Stimulated activated CD8-positive, alpha-beta memory T cell treated with anti-CD3 and anti-CD28 coated beads, Interleukin-7, amount 100 ng/mL, for 1 hour (primary cell): ENCODE measurements at places on chromosomes 16 and 17.

- no peak for DNase-seq
Observed at GRCh38 chr17:81691196-81691595, 7.4 kb downstream of the HGS start.

DNA sequence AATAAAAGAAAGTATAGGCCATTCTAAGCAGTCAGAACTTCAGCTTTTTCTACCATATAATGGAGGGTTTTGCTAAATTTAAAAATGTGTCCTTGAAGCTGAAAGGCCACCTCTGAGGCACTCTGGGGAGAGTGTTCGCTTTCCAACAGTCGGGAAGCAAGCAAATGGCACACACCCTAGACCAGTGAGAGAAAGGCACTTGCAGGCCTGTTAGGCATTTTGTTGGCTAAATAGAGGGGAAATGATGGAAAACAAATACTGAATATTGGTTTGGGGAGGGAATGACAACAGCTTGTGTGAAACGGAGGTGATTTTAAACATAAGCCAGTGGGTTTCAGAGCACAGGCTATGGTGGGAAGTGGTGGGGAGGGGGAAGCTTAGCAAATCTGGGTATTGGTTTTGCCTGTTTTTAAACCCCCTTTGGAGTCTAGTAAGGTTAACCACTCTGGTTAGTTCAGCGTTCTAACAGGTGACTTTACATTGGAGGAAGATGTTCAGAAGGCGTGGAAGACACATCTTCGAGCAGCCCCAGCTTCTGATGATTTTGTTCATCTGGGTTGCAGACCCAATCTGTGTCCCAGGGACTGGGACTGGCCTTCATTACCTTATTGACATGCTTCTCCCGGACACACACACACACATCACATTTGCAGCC, 90.5 kb downstream of the PRKCA start:
- DNase-seq, result no peak

- no peak for DNase-seq
Observed at GRCh38 chr17:62965174-62965685, 805 bp upstream of the TANC2 start.

DNA sequence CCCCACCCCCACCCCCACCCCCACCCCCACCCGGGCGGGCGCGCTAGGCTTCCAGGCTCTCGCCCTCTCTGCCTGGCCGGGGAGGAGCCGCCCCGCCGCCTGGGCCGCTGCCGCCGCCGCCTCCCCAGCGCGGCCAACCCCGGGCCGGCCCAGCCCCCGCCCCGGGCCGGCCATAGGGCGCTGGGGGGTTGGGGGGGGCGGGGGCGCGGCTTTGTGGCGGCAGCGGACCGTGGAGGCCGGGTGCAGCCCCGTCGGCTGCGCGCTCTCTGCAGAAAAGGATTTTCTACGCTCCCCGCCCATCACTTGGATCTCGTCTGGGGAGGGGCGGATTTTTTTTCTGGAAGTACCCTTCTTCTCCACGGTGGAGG, 230.9 kb downstream of the MRTFB start:
- DNase-seq, result no peak

- DNase-seq, result no peak
Observed at GRCh38 chr17:14204084-14204483, 32.6 kb downstream of the CDRT15 start.

DNA sequence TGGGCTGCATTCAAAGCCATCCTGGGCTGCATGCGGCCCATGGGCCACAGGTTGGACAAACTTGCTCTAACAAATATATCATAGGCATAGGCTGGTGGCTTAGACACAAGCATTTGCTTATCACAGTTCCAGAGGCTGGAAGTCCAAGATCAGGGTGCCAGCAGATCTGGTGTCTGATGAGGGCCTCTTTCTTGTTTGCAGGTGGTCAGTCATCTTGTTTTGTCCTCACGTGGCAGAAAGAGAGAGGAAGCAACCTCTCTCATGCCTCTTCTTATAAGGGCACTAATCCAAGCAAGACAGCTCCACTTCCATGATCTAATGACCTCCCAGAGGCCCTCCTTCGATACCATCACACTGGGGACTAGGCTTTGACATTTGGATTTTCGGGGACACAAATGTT, 238.7 kb upstream of the TNRC6C start:
- DNase-seq, result no peak

GRCh38 chr16:86307514-86307903, 202.8 kb upstream of the FOXF1 start:
- DNase-seq, result no peak

DNA sequence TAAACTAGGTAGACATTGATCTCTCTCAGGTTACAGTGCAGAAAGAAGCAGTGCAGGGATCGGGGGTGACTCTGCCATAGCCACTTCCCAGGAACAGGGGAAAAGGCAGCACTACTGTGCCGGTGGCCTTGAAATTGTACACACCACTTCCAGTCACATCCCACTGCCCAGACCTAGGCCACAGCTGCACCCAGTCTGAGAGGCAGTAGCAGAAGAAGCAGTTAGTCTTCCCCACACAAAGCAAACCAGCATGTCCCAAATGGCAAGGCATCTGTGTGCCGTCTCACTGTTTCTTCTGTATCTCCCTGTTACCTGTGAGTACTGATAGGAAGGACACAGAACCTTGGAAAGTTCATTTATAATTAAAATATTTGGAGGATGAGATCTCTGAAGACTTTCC, 47.0 kb downstream of the TMC6 start:
- no peak for DNase-seq

- no peak for DNase-seq
Observed at GRCh38 chr17:35345926-35346771, 27.3 kb downstream of the SLFN11 start.

- DNase-seq, result no peak
Observed at GRCh38 chr16:27739606-27740357, 189.8 kb downstream of the KATNIP start.

DNA sequence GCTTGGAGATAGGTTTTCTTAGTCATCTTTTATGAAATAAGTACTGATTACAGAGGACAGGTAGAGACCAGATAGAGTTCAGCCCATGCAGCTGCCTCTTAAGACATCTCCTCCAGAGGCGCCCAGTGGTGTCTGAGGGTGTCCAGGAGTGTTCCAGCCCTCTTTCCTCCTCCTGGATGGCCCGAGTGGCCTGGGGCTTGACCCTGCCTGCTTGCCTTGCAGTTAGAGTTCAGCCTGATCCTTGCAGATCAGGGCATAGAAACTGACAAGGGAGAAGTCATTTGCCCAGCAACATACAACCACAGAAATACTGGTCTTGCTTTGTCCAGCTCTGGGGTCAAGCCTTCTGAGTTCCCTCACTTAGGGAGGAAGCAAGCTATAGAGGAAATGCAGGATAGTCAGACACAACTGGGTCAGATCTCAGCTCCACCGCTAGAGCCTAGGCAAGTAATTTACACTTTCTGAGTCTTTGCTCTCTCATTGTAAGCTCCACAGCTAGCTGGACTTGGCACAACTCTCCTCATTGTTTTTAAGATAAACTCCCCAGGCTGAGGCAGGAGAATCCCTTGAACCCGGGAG, 3.6 kb upstream of the CCL1 start:
- DNase-seq, result no peak

GRCh38 chr17:78449983-78450595, 71.6 kb downstream of the PGS1 start:
- no peak for DNase-seq

DNA sequence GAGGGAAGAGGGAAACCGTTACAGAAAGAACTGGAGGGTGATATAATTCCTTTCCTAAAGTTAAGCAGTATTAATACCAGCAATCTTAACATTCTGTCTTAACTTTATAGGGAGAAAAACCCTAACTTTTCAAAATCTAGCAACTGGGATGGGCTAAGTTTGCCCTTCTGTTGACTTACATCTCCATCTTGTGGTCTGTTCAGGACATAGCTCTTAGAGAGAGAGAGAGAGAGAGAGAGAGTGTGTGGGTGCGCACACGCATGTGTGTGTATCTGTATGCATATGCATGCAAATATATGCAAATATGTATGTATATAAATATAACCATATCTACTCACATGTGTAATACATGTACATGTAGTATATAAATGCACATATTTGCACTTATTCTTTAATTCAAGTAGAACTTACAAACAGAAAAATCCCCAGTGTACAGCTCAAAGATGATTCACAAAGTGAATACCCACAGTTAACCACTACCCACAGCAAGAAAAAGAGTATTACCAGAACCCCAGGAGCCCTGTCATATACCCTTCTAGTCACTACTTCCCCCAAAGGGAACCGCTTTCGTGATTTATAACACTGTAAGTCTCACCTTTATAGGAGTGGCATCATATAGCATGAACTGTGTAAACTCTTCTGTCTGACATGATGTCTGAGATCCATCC, 46.5 kb downstream of the STX8 start:
- DNase-seq, result no peak

DNA sequence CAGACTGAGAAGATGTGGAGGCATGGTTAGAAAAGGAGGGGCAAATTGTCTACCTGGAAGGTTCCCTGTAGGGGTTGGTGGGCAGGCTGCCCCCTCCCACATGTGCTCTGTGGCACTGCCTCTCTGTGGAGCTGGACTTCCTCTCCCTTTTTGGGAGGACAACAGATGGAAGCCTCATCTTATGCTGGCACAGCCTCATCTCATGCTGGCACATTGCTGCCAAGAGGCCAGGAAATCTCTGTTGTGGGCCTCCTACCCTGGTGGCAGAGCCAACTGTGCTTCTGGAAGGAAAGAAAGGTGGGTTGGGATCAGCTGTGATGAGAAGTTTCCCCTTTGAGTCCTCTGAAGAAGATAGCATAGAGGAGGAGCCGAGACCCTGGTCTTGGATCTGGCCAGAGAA, 19.7 kb upstream of the BRD7 start:
- DNase-seq, result no peak

DNA sequence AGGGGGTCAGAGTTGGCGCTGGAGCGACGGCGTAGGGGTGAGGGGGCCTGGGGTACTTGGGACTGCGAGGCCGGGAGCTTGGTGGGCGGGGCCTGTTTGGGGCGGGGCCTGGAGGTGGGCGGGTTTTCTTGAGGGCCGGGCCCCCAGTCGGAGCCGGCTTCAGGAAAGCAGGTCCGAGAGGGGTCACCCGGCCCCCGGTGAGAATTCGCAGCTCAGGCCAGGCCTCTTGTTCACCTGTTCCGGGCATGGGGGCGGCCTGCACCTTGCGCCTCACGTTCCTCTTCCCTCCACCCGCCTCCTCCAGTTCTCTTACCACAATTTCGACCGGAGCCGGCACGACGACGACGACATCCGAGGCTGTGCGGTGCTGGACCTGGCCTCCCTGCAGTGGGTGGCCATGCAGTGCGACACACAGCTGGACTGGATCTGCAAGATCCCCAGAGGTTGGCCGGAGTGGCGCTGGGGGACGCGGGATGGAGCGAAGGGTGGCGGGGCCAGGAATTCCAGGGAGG, 52.5 kb downstream of the MRC2 start:
- no peak for DNase-seq

DNA sequence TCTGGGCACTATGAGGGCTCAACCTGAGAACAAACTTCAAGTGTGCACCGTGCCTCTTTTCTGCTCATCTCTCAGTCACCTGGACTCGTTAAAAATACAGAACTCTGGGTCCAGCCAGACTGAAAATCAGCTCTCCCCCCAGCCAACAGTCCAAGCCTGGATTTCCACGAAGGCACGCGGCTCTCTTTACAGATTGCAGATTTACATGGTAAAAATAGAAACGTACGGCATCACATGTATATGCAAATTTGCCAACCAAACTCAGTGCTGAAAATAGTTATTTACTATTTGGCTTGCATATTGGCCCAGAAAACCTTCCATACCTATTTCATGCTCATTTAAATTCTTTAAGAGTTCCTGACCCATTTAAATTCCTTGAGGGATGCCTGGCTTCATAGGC, 315.8 kb downstream of the MAF start:
- DNase-seq, result no peak

- DNase-seq, result no peak
Observed at GRCh38 chr16:80837533-80838147, 33.2 kb upstream of the CDYL2 start.

DNA sequence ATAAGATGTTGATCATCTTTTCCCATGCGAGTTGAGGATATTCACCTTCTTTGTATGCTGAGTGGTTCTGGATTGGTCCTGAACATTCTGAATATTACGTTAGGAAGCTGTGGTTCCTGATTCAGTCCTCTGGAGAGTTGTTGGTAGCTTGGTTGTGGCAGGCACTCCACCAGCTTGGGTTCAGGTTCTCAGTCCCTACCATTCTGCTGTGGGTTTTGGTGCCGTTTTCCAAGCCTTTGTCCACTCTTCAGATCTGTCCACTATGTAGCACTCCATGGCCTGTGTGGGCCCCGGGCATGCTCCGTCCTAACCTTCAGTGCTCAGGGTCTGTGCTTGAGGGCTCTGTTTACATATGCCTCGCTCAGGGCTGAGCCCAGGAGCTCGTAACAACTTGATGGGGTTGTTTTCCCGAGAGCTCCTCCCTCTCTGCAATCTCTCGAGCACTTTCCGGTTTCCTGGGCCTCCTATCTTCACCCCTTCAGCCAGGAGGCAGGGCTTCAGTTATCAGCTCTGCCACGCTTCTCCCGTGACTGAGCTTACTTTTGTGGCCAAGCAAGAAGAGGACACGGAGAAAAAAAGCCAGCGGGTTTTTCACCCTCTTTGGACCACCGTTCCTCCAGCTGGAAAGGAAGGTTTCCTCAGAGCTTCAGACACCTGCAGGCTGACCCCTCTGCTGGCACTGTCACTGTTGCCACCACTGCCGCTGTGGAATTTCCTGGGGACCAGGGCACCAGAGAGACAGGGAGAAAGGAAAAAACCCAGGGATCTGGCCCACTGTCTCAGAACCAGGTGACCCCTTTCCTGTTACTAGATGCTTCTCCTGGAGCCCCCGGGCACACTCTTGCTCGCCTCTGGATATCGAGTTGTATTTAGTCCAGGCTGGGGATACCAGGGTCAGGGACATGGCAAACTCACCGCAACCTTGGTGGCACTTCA, 19.6 kb downstream of the KIAA0513 start:
- DNase-seq, result no peak

DNA sequence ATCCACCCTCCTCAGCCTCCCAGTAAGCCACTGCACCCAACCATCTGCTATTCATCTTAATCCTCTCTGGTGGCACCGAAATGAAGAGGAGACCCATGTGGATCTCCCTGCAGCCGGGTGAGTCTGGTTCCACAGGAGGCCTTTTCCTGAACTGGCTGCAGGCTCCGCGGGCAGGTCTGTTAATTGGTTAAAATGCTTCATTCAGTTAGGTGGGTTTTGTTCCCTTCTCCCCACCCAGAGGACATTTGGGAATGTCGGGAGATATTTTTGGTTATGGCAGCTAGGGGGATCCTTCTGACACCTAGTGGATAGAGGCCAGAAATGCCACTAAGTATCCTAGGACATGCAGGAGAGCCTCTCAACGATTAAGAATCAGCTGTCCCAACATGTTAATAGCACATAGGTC, 16.7 kb downstream of the C16orf54 start:
- DNase-seq, result no peak

- no peak for DNase-seq
Observed at GRCh38 chr17:46818929-46819859, 702 bp upstream of the WNT3 start.

- no peak for DNase-seq
Observed at GRCh38 chr16:66364959-66365306, 1.6 kb upstream of the CDH5 start.

GRCh38 chr17:2390199-2390836, 10.5 kb downstream of the MNT start:
- DNase-seq, result no peak

DNA sequence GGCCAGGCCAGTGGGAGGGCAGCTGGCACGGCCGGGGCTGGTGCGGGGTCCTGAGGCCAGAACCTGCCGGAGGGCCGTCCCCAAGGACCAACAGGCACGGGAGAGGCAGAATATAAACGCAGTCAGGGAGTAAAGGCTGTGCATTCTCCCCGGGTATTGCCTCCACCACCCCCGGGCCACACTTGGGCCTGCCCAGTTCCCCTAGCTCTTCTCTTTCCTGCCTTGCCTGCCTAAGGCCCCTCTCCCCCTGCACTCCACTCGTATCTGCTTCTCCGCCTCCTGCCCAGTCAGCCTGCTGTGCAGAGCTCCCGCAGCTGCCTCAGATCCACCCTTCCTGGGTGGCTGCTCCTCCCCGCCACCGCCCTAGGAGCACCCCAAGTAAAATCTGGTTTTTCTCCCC, 5.0 kb upstream of the RPH3AL start:
- no peak for DNase-seq
